ENCODE measurements at places on chromosomes 3 and 15.

GRCh38 chr3:45261333-45262110, 35.4 kb upstream of the TMEM158 start:
- no peak for DNase-seq

- no peak for DNase-seq
Observed at GRCh38 chr15:38164507-38164906, 88.1 kb upstream of the SPRED1 start.

GRCh38 chr3:42498791-42499477, 3.5 kb upstream of the VIPR1 start:
- no peak for DNase-seq

DNA sequence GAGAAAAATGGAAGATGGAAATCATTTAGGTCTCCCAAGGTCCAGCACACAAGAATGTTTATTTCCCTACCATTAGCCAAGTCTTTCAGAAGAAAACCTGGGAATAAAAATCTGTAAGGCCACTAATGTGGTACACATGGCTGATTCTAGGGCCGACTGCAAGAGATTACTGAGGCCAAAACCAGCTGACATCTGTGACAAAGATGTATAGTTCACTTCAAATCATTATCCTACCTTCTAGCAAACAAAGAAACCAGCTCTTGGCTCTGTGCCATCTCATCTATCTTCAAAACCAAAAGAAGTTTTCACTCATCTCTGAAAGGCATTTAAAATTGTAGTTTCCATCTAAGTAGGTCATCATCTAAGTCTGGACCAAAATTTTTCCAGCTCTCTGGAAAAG, 43.9 kb downstream of the ERC2 start:
- DNase-seq = no peak

DNA sequence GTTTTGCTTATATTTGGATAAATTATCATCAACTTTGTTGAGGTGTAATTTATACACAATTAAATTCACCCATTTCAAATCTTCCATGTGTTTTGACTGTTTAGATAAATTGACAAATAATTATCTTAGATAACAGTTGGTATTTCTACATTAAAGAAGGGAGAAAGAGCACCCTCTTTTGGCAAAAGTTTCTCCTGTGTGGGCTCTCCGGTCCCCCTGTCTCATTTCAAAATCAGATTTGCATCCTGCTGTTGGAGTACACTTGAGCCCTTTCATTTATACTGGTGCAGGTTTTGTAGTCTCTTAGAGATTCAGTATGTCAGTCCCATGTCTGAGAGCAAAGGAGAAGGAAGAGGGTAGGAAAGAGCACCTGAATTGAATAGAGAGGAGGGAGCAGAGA, 49.4 kb downstream of the NKIRAS1 start:
- DNase-seq = no peak

GRCh38 chr15:60854858-60855564, 374.1 kb downstream of the RORA start:
- DNase-seq = no peak

DNA sequence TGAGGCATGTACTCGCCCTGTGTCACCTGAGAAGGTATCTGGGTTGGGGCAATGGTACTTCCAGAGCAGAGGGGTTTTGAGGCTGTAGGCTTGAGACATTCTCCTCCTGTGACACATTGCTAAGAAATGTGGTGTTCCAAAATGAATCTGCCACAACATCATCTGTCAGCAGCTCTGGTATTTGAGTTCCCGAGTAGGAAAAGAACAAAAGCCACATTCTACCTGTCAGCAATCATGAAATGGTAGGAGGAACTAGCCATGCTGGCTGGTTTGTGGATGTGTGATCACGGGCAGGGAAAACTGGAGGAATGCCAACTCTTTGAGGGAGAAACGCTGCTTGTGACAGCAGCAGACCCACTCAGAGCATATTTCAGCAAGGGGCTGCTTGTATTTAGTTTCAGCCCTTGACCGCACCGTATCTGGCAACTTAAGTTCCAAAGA, 579.4 kb upstream of the TBL1XR1 start:
- DNase-seq = no peak

DNA sequence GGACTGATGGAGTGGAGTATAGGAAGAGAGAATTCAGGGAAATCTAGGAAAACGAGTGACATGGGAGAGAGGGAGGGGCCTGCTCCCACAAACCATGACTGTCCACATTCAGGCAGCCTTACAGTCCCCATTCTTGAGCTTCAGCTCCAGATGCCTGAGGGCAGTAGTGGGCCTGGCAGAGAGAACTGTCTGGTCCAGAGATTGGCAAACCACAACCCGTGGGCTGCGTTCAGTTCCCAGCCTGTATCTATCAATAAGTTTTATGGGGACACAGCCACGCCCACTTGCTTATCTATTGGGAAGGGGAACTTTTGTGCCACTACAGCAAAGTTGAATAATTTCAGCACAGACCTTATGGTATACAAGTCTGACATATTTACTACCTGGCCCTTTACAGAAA, 63.8 kb downstream of the SLCO2A1 start:
- DNase-seq = no peak

DNA sequence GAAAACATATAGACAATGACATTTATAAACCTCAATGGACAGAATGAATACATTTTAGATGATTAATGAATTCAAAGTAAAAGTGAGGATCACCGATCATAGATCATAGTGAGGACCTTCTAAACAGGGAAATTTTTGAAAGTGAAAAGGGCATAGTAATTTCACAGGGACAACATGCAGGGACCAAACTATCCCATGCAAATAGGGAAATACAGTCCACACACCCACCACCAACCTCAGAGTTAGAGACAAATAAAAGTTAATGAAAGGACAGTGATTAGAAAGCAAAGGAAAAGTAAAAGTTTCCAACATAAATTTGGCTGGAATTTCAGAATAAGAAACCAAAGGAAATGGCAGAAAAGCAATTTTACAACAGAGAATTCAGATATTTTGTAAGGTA, 15.4 kb upstream of the CHRNA7 start:
- DNase-seq = no peak

DNA sequence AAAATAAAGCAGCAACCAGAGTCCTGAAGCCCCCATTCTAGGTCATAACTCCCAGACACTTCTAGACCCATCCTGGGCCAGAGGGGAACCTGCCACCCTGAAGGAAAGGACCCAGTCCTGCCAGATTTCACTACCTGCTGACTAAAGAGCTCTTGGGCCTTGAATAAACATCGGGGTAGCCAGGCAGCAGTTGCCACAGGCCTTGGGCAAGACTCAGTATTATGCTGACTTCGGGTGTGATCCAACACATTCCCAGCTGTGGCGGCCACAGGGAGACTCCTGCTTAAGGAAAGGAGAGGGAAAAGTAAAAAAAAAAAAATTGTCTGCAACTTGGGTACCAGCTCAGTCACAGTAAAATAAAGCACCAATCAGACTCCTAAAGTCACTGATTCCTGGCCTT, 23.8 kb downstream of the NEDD4 start:
- no peak for DNase-seq

DNA sequence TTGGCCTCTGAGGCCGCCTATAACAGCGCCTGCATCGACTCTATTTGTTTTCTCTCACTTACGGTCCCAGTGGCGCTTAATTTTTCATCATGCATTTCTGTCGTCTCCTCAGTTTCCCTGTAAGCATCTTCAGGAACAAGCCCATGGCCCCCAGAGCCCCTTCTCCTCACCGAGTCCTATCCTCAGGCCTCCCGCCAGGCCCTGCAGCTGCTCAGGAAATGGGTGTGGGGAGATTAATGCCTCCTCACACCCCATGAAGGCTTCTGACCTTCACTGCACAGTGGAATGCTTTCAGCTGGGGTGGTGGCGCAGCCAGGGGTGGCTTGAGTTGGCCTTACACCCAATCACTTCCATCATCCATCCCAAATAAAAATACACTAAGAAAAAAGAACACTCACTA, 260.4 kb downstream of the FAM43A start:
- no peak for DNase-seq

GRCh38 chr15:56353119-56353518, 12.1 kb upstream of the TEX9 start:
- no peak for DNase-seq

- peak; percentile 24 for DNase-seq
Observed at GRCh38 chr3:27659279-27660021, 62.7 kb downstream of the EOMES start.

GRCh38 chr3:46496746-46497555, 825 bp upstream of the RTP3 start:
- peak; percentile 36 for DNase-seq

DNA sequence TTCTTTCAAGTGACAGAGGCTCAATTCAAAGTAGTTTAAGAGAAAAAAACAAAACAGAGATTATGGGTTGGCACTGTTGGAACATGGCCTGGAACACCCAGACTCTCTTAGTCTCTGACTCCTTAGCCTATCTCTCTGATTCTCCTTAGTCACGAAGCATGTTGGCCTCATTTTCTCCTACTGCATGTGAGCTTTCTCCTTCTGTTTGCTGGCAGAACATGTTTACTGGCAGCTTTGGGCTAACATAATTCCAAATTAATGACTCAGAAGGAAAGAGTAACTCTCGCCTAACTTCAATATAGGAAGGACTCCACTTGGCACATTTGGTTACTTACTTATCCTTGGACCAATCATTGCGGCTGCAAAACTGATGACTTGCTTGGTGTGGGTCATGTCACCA, 21.7 kb upstream of the CCDC39 start:
- no peak for DNase-seq

DNA sequence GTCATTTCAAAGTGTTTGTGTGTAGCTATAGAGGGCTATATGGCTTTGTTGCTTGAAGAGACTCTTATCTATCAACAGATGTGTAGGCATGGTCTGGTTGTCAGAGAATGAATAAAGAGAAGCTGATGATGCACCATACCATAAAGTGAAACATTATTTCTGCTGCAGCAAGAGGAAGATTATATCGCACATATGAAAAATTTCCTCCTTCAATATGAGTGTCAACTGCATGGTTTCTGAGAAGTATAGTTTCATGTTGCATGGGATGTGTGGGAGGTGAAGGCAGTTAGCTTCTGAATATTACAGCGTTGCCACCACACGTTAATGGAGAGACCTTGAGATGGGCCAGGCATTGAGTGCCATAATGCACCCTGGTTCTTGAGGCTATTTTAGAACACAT, 217.9 kb downstream of the SATB1 start:
- DNase-seq = no peak

DNA sequence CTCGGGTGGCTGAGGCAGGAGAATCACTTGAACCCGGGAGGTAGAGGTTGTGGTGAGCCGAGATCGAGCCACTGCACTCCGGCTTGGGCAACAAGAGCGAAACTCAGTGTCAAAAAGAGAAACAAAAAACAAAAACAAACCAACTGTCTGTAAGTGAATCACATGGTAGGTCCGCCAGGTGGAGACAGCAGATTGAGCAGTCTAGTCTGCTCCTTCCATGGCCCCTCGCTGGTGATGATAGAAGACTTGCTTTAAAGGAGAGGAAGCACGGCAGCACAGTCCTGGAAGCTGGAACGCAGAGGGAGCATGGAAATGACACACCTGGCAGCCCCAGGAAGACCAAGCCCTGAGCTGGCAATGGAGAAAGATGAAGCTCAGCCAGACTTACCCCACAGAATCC, 31.4 kb upstream of the MGLL start:
- no peak for DNase-seq

DNA sequence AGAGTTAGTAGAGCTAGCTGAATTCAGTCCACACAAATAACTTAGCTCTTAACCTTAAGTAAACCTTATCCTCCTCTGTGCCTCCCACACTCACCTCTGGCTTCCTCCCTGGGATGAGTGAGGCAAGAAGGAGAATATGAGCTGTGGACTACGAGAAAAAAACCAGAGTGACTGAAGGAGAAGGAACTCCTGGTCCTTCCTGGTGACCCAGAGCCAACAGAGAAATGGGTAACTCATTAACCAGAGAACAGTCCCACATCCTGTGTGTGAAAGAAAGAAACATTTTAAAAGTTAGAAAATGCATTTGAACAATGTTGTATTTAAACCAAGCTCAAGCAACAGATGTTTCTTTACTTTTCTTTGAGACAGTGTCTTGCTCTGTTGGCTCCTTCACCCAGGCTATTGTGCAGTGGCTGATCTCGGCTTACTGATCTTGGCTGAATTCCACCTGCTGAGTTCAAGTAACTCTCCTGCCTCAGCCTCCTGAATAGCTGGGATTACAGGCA, 27.5 kb upstream of the FAM81A start:
- no peak for DNase-seq

- no peak for DNase-seq
Observed at GRCh38 chr15:64111679-64112050, 15.9 kb downstream of the SNX1 start.

DNA sequence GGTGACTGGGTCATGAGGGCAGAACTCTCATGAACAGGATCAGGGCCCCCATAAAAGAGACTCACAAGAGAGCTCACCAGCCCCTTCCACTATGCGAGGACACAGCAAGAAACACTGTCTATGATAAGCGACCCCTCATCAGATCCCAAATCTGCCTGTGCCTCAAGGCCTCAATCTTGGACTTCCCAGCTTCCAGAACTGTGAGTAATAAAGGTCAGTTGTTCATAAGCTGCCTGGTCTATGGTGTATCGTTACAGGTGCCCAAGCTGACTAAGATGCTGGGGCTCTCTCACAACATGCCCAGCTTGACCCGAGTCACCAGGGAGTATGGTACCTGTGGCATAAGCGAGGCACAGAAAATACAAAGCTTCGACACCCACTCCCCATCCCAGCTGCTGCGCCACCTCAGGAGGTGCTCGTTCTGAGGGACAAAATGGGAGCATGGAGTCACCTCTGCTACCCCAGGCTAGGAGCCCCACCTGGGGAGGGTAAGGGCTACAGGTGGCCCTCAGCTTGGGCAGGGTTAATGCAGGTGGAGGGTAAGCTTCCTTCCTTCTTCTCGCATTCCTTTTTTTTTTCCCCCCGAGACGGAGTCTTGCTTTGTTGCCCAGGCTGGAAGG, 234.1 kb downstream of the ADAMTS17 start:
- DNase-seq = no peak

- DNase-seq = no peak
Observed at GRCh38 chr3:107740992-107741896, 218.5 kb downstream of the BBX start.

DNA sequence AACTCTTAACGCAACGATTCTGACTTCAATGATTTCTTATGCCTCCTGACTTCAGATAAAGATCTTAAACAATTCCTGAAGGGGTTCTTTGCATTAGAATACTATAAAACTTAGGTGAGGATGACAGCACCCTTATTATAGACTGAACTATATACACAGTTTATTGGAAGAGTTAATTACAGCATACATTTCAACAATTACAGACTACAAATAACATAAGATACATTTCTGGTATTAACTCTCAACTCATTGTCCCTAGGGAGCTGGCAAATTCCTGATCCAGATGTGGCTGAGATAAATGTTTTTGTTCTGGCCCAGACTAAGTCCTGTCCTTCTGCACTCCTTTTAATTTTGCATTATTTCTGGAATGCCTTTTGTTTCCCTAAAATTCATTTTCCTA, 155.5 kb upstream of the TMC3 start:
- no peak for DNase-seq

- DNase-seq = no peak
Observed at GRCh38 chr15:79122991-79123390, 32.4 kb upstream of the RASGRF1 start.

GRCh38 chr3:184727357-184728009, 15.6 kb upstream of the MAGEF1 start:
- DNase-seq = peak; percentile 23

DNA sequence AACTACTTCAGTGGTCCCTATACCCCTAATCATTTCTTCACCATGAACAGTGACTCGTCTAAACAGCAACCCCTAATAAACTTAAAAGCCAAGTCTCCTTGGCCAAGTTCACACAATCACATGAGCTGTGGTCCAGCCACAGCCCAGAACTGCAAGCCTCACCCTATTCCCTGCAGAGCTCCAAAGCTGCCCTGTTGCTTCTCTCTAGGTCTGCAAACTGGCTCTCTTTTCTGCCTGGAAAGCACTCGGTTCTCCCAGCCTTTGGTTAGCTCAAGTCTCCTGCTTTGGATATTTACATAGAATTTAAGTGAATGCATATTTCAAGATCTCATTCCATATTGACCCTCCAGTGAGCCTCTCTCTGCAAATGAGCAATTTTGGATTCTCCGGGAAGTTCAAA, 107.0 kb downstream of the TOP2B start:
- DNase-seq = no peak

Data from activated T-cell treated with anti-CD3 and anti-CD28 coated beads for 24 hours (primary cell).